Dorsolateral prefrontal cortex (tissue), 122 donors: ENCODE measurements at places on chromosomes 16 and 17. TPM values are rescaled to one million over a fixed set of nuclear protein-coding genes. Genes with fewer than 3 reads are reported as not detected.

- DNase-seq: no peak
Measured at GRCh38 chr17:10768750-10769251, 35.1 kb downstream of the TMEM238L start.

DNA sequence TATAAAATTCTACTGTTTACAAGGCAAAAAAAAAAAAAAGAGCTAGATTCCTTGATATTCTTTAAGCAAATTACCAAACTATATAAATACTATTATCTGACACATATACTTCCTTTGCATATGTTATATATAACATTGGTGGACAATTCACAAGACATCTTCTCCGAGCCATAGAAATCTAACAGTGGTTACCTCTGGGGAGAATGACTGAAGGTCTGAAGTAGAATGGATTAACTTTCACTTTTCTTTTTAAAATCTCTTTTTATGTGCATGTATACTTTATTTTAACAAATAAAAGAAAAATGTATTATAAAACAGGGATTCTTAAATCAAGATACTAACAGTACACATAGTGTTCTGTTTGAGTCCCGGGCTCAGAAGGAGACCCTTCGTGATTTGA, 131.0 kb downstream of the MRTFB start:
- no peak for DNase-seq

- no peak for DNase-seq
Measured at GRCh38 chr17:80803451-80804428, 187.9 kb upstream of the CHMP6 start.

DNA sequence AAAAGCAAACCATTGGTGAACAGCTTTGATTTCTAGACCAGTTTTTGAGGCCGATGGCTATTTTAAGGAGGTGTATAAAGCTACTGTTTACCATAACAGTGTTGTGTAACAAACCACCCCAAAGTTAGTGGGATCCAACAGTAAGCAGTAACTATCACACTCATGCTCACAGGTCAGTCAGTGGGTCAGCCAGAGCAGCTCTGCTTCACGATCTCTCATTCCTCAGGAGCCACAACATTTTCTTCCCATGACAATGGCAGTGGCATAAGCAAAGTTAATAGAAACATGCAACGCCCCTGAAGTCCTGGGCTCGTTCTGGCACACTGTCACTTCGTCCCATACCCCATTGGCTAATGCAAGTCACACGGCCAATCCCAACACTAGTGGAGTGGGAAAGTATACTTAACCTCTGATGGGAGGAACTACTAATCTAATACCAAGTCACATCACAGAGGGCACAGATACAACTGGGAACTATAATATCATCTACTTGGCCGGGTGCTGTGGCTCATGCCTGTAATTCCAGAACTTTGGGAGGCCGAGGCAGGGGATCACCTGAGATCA, 28.0 kb upstream of the B4GALNT2 start:
- DNase-seq: no peak

DNA sequence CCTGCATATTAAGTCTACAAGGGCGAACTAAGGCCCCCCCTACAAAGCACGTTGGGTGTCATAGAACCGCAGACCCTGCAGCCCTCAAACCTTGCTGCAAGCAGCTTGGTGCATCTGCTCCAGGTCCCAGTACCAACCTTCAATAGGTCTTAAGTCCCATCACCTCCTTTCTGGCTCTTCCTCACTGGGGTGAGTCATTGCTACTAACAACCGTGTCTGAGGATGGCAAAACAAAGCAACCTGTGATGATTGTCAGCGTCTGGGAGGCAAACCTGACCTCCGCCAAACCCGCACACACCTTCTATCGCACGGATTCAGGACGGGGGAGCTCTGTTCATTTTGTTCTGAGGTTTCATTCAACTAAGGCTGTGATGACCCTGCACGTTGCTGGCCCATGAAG, 138.9 kb downstream of the SLC39A11 start:
- no peak for DNase-seq

GRCh38 chr17:82782657-82783207, 30.9 kb downstream of the TBCD start:
- DNase-seq: no peak

- no peak for DNase-seq
Measured at GRCh38 chr17:67569015-67569451, 148.7 kb upstream of the NOL11 start.

DNA sequence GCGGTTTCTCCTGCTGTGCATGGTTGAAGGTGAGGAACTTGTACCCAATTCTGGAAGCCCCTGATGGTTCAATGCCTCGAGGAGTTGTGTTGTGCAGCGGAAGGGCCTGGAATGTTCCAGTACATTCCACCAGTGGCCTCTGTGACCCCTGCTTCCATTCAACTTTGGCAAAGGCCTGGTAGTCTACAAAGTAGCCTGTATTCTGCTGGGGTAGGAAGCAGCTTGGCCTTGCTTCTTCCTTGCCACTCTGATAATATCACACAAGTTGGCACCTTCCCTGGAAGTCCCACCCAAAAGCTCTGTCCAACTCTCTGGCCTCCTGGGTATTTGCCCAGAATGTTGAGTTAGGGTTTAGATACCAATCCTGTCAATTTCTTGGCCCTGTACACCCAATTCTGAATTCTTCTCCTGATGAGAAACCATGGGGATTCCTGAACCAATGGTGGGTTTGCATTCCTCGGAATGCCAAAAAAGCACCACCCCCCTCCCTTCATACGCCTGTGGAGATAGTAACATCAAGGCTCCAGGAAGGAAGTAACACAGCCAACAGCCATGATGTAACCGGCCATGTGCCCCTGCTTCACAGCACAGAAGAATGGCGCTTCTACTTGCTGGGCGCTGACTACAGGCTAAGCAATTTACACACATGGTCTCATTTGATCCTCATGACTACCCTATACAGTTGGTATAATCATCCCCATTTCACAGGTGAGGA, 11.8 kb upstream of the FAM117A start:
- no peak for DNase-seq

GRCh38 chr16:69936252-69936651, 14.9 kb upstream of the CLEC18A start:
- DNase-seq: no peak

GRCh38 chr17:9162275-9162985, 141.1 kb downstream of the NTN1 start:
- no peak for DNase-seq

DNA sequence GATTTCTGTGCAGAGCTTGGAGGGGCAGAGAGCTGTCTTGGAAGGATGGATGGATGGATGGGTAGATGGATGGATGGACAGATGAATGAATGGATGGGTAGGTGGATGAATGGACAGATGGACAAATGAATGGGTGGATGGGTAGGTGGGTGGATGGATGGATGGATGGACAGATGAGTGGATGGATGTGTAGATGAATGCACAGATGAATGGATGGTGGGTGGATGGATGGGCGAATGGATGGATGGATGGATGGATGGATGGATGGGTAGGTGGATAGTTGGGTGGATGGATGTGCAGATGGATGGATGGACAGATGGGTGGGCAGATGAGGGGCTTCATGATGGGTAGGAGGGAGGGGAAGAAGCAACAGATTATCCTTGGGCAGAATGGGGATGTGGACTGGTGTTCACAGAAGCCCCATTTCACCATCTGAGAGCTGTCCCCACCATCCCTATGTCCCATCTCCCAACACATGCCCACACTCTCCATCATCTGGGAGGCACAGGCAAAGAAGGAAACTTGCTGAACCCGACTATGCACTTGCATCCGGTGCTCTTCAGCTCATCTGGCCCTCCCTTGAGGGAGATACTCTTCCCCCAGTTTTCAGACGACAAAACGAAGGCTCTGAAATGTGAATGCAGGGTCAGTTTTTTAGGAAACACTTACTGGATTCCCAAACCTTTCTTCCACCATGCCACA, 57.2 kb downstream of the IL21R start:
- DNase-seq: no peak

DNA sequence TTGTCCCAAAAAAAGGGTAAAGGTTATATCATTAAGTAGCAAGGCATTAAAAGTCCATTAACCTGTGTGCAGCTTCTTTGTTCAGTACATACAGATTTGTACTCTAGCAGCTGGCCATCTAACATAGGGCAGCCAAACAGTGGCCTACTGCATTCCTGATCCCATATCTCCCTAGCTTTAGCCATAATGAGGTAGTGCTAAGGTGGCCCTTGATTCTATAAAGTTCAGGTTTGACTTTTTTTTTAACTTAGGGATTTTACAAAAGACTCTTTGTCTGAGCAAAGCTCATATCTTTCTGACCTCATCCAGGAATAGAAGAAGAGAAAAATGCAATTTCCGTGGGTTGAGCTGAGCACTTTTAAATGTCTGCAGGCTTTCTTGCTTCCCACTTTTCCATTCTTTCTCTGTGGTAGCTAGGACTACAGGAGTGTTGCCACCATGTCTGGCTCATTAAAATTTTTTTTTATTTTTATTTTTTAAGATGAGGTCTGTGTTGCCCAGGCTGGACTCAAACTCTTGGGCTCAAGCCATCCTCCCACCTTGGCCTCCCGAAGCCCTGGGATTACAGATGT, 19.5 kb upstream of the CDC6 start:
- no peak for DNase-seq

DNA sequence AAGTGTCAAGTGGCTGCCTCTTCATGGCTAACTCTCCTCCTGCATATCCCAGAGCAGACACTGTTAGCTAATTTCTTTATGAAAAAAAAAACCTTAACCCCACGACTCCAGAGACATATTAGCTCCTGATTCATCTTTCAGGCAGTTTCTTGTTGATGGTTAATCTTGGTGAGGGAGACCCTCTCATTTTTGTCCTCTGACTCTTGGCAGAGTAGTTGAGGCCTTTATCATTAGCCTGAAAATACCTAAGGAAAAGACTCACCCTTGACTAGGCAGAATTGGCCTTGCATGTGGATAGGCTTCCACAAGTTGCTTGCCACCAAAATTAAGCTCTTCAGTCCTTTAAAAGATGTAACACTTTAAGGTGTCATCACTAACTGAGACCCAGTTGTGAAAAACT, 4.0 kb downstream of the CRYBA1 start:
- DNase-seq: no peak

DNA sequence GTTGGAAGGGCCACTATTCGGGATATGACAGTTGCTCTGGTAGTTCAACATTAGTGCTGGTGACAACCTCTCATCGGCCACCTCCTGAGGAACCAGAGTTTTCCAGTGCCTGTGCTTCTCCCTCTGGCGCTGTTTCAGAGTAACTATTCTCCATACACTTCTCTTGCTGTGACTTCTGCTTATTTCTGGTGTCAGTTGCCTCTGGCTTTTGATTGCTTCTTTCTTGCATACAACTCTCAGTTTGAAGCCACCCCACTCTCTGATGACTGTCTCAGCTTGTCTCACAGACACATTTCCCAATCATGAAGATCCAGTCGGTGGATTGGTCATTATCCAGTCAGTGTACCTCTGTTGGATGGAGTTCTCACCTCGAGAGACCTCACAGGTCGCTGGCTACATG, 3.4 kb upstream of the TM4SF5 start:
- no peak for DNase-seq

The ATP5PD gene
- 244 TPM for total RNA-seq

The RDM1 gene
- not detected for total RNA-seq

The PYDC1 gene
- total RNA-seq: 7.5 TPM

The HIC1 gene
- total RNA-seq: 6.7 TPM

The GFAP gene
- total RNA-seq: 5,558 TPM
